ENCODE measurements at places on chromosomes 2 and 18. TPM values are rescaled to one million over a fixed set of nuclear protein-coding genes. Genes with fewer than 3 reads are reported as not detected.

GRCh38 chr18:3631887-3632286 lies 181.9 kb downstream of the TGIF1 start:
- no peak for DNase-seq

DNA sequence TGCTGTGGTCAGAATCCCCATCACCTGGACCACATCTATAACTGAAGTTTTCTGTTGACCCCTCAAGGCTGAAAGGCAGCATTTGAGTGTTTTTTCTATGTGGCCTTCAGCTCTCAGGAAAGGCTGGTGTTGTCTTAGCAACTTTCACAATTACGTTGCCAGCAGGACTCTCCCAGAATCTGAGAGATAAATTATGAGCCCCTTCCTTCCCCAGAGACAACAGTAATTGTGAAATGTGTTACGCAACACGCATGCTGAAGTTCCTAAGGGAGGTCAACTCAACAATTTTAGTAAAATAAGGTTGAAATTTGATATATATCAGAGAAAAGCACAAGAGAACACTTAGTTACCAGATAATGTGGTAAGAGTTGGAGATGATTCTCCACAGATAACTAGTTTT lies 216.5 kb upstream of the SLC8A1 start:
- DNase-seq, result peak; percentile 55

DNA sequence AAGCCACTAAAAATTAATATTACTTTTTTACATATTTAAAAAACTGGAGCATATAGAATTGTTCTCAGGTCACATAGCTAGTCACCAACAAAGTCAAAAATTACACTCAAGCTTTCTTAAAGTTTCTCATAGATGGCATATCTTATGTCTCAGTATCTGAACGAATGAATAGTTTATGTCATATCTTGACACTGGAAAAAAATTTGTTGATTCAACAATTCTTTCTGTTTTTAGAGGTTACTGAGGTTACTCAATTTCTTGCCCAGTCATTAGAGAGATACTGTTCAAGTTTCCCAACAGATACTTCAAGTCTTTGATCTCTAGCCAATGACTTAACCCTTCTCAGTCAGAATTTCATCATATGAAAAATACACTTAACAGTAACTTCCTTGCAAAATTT lies 113.1 kb upstream of the XIRP2 start:
- DNase-seq, result no peak

DNA sequence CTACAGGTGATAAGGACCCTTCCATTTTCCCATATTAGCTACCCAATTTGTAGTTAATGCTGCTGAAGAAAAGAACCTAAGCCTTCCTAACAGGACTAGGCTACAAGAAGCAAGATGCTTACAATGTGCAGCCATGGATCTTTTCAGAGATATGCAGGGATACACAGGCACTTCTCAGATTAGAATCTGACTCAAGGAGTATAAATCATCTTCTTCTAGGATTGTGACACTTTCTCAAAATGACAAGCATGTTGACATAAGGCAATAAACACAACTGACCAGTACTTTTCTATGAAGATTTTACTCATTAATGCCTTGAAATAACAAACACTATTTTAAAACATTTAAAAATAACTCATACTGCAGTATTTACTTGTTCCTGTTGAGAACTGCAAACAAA lies 127.9 kb upstream of the ACVR2A start:
- DNase-seq, result no peak

The INHBB gene
- not detected for total RNA-seq

DNA sequence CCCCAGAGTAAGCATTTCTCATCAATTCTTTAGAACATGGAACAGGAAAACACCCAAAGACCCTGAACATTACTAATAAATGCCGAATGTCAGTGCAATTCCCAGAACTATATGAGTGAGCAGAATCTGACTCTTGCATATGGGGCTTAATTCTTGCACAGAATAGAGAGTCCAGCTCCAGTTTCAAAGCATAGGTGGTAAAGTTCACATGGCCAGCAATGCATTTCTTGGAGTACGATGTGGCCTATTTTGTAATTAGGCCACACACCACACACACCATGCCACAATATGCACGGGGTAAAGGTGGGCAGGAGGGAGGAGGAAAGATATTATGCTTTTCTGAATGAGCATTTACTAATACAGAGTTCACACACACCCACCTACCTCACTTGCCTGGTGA lies 56.5 kb downstream of the PLA2R1 start:
- DNase-seq, result no peak
